ENCODE measurements at places on chromosomes 13 and 19.

DNA sequence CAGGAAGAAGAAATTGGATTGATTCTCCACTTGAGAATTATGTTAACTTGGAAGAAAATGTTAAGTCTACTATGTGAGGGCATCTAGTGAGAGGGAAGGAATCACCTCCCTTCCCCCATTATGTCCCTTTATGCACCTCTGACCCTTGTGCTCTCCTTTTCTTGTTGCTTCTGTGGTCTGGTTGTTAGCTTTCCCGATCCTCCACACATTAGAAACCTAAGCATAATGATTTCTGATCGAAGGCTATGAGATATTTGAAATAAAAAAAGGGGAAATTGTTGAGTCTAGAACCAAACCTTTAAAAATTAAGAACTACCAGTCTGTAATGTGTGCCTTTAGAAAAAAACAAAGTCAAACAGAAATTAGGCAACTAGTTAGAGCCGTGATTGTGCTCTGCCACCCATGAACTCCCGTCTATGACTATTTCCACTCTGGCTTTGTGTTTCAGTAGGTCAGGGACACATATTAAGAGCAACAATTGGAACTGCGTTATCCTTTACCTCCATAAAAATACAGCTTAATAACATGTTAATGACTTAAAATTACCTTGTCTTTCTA lies 463 bp upstream of the GPC6 start:
- no peak for DNase-seq

DNA sequence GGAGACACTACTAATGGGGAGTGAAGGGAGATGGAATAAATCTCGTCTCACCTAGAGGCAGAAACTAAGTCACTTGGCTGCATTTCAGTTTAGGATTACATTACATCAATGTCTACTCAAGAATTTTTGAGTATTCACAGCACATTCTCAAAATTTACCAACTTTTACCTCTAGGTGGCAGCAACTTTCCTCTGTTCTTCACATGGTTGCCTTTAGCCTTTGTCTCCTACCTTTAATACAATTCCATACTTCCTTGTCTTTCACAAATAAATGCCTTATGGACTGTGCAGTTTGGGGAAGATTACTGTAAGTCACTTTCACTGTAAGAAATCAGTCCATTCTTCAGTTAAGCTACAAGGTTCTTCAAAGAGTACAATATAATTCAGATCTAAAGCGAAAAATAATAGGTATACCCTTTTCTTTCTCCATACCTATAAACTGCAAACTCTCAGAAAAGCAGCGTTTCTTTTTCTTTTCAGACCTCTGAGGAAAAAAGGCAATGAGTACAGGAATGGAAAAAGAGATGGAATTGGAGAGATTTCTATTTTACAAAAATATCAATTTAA lies 379.4 kb downstream of the KLF12 start:
- DNase-seq, result no peak

DNA sequence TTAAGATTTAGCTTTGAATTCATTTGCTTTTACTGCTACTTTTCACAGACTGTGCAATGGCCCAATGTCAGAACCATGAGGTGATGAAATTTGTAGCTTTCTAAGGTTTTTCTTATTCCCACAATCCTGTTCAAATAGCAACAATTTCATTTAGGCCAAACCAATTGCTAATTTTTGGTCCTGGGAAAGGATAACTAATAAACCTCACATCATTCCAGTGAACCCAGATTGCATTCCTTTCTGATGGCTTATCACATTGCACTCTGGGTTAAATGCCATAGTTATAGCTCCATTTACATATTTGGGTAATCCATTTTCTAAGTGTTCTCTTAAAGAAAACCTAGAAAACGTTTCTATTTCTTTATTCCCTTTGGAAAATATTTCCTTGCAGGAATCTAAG lies 22.9 kb upstream of the POMP start:
- no peak for DNase-seq

- DNase-seq, result no peak
Observed at GRCh38 chr19:40567040-40567749, 9.5 kb upstream of the SHKBP1 start.

DNA sequence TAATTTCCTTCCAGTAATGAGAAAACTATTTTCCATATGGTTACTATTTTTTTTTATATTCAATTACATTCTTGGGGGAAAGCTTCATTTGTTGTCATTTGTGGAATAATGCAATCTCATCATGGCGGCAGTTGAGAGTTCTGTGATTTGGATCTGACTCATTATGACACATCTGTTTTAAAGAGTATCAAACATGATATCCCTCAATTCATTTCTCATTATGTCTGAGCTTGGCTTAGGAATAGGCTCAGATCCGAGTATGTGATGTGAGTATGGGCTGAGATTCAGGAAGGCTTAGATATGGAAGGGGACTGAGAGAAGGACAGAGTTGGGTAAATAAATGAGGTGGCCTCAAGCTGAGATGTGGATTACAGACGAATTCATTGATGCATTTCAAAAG lies 64.4 kb downstream of the POSTN start:
- DNase-seq, result no peak
